Bronchial smooth muscle cell (primary cell): ENCODE measurements at places on chromosomes 3 and 15. TPM values are rescaled to one million over a fixed set of nuclear protein-coding genes. Genes with fewer than 3 reads are reported as not detected.

The EFCC1 gene
- total RNA-seq = under 0.01 TPM in 1 of 2 replicates, not detected in the other

The RNF7 gene
- total RNA-seq = 32.9 and 38.0 TPM in 2 replicates

The RLBP1 gene
- total RNA-seq = not detected in 2 replicates

The FGF12 gene
- total RNA-seq = under 0.01 TPM in 1 of 2 replicates, not detected in the other

The SCN11A gene
- total RNA-seq = under 0.01 TPM in 1 of 2 replicates, not detected in the other

The RTF1 gene
- 8.2 and 15.0 TPM in 2 replicates for total RNA-seq

The CEMIP gene
- total RNA-seq = 27.4 and 78.4 TPM in 2 replicates

The FBXW12 gene
- not detected in 2 replicates for total RNA-seq

The ARHGEF3 gene
- total RNA-seq = 23.0 and 35.5 TPM in 2 replicates

The ITPKA gene
- 5.2 TPM in 2 replicates for total RNA-seq

The GOLGA8T gene
- under 0.01 and 0.17 TPM in 2 replicates for total RNA-seq

The DPPA2 gene
- total RNA-seq = not detected in 2 replicates

The AADACL2 gene
- total RNA-seq = not detected in 2 replicates

The IFT57 gene
- 70.5 and 70.9 TPM in 2 replicates for total RNA-seq

The LNP1 gene
- total RNA-seq = 3.9 and 4.6 TPM in 2 replicates

The TFG gene
- 34.1 and 51.4 TPM in 2 replicates for total RNA-seq

The ADAMTS17 gene
- 0.09 TPM in 1 of 2 replicates, not detected in the other for total RNA-seq

The SUSD5 gene
- total RNA-seq = 3.9 and 5.7 TPM in 2 replicates

The TM4SF1 gene
- total RNA-seq = 59.8 and 183 TPM in 2 replicates

The CD200 gene
- total RNA-seq = under 0.01 TPM in 2 replicates

The PAK2 gene
- 23.5 and 43.5 TPM in 2 replicates for total RNA-seq

The ACTC1 gene
- total RNA-seq = 0.16 TPM in 1 of 2 replicates, not detected in the other

The AMIGO3 gene
- total RNA-seq = under 0.01 and 0.34 TPM in 2 replicates
